ENCODE measurements at places on chromosomes 2 and 18.

- no peak for DNase-seq
Observed at GRCh38 chr2:232014681-232015080, 53.2 kb downstream of the DIS3L2 start.

- DNase-seq, result no peak
Observed at GRCh38 chr2:51293566-51294200, 261.8 kb upstream of the NRXN1 start.

GRCh38 chr2:224259831-224260230, 142.1 kb downstream of the FAM124B start:
- DNase-seq, result no peak

GRCh38 chr2:205590759-205591158, 91.5 kb upstream of the NRP2 start:
- no peak for DNase-seq

DNA sequence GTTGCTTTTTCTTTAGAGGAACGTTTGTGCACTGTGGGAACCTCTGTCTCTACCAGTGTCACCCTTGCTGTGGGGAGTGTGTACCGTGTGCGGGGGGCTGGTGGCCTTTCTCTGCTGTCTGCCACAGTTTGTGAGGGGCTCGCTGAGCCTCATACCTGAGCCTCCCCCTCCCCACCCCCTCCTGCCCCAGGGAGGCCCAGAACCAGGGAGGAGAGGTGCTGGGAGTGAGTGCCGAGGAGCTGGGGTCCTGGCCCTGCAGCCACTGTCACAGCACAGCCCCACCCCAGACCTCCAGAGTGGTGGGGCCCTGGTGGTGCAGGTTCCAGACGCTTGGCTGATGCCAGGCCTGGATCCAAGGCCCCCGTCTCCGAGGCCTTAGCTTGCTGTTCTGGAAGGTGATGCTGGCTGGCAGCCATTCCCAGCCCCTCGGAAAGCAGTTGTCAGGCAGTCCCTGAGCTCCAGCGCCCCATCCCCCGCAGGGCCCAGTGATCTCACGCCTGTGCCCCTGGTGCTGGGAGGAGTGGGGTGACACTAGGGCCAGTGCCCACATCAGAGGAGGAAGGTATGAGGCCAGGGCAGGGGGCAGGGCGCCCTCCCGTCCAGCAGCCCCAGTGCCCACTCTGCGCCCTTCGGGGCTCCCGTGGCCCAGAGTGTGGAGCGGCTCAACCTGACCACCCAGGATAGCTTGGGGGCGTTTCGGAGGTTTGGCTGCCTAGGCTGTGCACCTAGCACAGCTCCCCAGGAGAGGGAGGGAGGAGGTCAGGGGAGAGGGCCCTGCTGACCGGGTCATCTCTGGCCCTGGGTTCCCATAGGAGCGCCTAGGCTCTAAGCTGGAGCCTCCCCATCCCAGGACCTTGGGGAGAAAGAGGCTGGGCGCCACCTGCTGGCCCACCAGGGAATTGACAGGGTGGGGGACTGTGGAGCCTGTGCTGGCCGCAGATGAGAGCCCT, 53.0 kb upstream of the ALPP start:
- no peak for DNase-seq

- DNase-seq, result no peak
Observed at GRCh38 chr2:38590053-38590452, 12.7 kb downstream of the HNRNPLL start.

- DNase-seq, result no peak
Observed at GRCh38 chr2:127130421-127130820, 23.5 kb upstream of the BIN1 start.

DNA sequence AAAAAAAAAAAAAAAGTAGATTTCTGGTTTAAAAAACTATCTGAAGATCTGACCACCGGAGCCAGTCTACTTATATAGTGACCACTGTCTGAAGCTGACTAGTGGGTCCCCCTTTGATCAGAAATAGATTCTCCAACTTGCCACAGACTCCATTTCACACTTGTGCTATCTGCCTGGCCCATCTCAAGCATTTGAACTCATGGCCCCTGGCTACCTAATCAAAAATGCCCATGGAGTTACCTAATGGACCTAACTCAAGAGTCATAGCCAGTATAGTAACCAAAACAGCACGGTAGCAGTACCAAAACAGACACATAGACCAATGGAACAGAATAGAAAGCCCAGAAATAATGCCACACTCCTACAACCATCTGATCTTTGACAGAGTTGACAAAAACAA, 17.0 kb upstream of the ATL2 start:
- no peak for DNase-seq

- DNase-seq, result peak; percentile 84
Observed at GRCh38 chr2:6554466-6554865, 311.2 kb downstream of the CMPK2 start.

DNA sequence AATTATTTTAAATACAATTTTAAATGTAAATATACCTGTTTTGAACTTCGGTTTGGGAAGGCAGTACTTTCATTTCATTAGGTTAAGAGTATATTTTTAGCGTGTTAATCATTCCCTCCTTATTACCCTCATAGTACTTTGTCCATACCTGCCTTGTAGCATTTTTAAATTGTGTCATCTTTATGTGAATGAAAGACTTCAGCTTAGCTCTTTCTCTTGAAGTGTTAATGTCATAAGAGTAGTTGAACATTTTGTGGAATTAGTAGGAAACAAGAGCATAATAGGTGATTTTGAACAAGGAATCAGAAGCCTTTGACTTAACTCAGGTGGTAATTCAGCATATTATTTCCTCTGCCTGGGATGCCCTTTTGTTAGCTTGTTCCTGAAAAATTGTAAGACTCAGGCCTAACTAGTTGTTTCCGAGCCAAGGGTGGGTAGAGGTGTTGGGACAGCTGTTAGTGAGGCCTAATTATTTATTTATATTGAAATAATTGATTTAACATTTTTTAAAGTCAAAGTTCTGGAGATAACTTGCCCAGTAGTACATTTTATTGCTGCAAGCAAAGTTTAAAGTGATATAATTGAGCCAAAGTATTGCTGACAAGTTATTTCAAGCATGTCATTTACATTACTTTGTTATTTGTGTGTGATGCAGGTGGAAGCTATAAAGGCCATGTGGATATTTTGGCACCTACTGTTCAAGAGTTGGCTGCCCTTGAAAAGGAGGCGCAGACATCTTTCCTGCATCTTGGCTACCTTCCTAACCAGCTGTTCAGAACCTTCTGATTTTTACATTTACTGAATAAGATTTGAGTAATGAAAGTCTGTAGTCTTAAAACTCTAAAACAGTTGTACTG, 38.7 kb downstream of the DDX1 start:
- DNase-seq, result no peak

DNA sequence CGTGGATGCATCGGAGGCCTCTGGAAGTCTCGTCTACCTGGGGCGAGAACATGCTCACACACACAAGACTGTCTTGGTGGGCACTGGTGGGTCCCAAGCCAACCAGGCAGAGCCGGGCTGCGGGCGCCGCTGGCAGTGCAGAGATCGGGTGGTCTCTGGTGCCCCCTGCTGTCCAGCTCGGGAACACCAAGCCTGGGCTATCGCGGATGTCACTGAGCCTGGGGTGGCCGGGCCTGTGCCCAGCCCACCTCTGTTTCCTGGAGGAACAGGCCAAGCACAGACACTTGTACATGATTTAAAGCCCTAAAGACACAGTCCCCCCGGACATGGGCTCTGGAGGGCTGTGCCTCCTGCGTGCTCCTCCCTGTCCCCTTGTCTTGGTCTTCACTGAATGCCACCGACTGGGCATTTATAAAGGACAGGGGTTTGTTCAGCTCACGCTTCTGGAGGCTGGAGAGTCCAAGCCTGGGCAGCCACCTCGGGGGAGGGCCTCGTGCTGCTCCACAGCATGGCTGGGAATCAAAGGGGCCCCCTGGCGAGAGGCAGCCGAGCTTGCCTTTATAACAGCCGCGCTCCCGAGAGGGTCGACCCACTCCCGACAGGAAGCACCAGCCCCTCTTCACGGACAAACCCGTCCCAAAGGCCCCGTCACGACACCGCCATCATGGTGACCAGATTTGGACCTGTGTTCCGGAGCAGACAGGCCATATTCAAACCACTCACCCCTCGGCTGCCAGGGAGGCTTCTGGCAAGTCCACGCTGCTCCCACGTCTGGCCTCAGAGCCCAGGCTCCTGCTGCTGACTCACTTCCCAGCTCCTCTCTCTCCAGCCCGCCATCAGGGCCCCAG, 3.6 kb upstream of the OTOS start:
- DNase-seq, result peak; percentile 26

GRCh38 chr2:108621687-108622681, 87.7 kb downstream of the LIMS1 start:
- DNase-seq, result no peak

- DNase-seq, result no peak
Observed at GRCh38 chr2:68519236-68519635, 51.9 kb downstream of the APLF start.

DNA sequence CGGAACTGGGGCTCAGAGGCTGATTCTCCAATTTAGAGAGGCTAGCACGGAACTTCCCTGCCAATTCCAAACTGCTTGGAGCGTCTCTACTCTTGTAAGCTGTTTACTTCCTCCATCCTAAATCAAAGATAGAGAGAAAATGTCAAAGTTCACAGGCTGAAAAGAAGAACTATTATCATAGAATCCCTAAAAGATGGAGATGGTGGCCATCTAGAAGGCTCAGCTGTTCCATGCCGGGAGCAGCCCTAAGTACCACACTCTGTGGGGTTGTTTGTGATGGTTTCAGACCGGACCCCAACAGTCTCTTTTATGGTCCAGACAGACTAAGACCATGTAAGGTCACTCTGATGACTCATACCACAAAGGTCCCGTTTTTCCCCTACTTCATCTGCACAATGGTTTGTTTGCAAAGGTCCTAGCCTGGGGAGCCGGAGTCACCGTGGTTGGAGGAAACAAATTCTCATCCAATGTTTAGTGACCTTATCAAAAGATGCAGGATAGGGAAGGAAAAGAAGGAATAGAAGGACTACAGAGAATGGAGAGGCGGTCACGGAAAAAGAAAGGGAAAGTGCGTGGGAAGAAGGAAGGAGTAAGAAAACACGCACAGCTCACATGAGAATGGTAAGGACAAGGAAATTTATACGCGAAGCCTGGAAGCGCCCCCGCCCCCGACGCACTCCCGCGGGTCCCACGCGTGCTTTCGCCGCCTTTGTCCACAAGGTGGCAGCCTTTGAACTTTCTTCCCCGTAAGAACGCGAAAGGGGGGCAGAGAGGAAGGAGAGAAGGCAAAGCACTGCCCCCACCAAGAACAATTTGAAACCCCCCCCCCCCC, 453 bp upstream of the ANTXR1 start:
- DNase-seq, result peak; percentile 61

- DNase-seq, result no peak
Observed at GRCh38 chr2:96111257-96111640, 5.1 kb downstream of the ADRA2B start.

GRCh38 chr2:224286923-224287322, 115.0 kb downstream of the FAM124B start:
- no peak for DNase-seq

DNA sequence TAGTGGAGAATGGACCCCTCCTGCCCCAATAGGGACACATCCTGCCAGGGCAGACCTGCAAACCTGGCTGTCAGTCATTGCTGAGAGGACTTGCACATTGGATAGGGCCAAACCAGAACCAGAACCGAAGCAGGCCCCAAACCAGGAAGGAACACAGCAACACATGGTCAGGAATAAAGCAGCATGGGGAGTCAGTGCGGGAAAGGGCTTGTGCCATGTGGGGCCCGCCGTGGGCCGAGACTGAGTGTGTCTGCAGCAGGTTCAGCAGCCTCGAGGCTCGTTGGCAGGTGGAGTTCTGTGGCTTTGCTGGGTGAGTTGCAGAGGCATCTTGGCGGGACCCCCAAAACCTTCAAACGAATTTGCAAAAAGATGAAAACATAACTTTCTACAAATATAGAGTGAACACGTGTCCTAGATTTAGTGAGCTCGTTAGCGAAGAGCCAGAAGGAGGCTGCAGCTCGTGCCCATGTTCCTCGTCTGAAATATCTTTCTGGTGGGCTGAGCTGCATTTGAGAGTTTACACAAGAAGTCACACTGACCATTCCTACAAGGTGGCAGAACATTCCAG, 44.9 kb upstream of the LDLRAD4 start:
- no peak for DNase-seq

- no peak for DNase-seq
Observed at GRCh38 chr2:5121121-5121520, 571.1 kb upstream of the SOX11 start.

GRCh38 chr2:121944072-121944831, 188.8 kb downstream of the TSN start:
- DNase-seq, result no peak

- DNase-seq, result no peak
Observed at GRCh38 chr2:180143633-180144337, 136.7 kb upstream of the CWC22 start.

DNA sequence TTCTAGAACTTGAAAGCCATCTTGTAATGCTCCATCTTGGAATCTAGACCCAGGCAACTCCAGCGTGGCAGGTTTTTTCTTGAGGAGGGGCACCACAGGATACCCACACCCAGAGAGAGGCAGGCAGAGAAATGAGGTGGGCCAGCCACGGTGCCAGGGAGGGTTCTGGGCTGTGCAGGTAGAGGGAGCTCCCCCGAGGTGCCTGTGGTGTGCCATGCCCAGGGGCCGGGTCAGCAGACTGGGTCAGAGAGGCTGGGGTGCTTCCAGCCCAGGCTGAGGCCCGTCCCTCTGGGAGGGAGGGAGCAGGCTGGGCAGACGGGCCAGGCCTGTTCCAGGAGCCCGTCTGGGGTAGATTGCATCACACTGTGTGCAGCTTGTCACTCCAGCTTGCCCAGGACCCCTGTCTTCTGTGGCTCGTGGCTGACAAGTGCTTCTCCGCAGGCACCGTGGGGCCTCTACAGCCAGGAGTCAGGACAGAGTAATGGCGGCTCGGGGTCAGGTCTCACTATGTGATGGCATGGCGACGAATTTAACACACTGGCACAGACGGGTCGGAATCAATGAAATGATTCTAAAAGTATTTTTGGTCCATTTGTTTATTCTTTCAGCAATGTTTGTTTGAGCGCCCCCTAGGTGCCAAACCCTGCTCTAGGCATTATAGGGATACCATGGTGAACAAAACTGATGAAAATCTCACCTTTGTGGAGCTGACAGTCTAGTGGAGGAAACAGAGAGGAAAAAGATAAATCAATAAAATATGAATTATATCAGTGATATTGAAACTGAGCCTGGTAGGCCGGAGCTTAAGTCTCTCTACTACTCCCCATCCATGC, 144.0 kb downstream of the ACOXL start:
- no peak for DNase-seq

DNA sequence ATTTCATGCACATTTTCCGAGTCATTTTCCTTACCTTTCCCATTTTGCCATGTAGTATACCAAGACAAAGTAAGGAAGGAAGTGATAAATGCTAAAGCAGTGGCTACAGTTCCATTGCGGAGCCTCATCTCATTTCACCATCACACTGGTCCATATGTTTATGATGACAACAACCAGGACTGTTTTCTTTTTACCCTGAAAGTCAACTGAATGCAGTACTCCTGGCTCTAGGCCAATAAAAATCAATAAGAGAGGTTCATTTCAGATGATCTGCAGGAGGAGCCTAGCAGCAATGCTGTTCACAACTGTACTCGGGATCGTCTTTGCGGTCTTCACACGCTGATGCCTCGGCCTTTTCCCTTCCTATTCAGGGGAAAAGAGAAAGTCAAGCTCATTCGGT, 4.7 kb downstream of the MGAT4A start:
- DNase-seq, result no peak
